M059J (cell line): ENCODE measurements at places on chromosomes 11 and 22. TPM values are rescaled to one million over a fixed set of nuclear protein-coding genes. Genes with fewer than 3 reads are reported as not detected.

DNA sequence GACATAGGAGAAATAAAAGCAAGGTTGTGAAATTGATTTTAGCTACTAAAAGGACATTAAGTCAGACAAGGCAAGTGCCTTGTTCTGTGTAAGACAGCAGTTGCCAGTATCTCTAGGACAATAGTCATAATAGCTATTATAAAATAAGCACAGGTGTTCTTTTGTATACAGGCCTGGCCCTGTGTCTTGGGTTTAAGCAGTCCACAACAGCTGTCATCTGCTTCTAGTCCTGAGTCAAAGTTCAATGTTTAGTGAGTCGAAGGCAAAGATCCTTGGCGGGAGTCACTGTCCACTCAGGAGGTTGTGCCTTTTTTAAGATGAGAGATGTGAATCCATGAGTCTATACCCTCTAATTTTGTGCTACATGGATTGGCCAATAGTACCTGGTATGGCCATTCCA is 79.5 kb downstream of the SC5D start:
- DNase-seq: no peak

Gene MAPK8IP2
- 0.10 and 0.74 TPM in 2 replicates for total RNA-seq

Gene IL18
- 0.64 and 1.3 TPM in 2 replicates for total RNA-seq

- peak; percentile 22 for DNase-seq
Measured at GRCh38 chr11:99585606-99586005, 564.9 kb downstream of the CNTN5 start.

DNA sequence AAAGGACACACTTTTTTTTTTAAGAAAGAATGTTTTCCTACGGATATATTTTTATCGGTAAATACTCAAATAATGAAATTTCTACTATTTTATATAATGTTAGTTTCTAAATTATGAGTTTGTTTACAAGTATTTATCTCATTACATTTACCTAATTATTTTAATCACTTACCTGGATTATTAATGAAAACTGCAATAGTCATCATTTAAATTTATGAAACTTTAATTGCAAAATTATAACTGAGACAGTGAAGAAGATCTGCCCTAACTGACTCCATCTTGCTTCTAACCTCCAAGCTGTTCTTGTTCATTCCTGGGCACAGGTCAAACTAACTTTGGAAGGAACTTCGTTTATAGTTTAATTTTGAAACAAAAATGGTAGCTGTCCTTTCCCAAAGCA is 25.2 kb upstream of the VSTM5 start:
- DNase-seq: no peak

GRCh38 chr11:61679296-61679695 is 895 bp upstream of the DAGLA start:
- peak; percentile 56 for DNase-seq

- DNase-seq: no peak
Measured at GRCh38 chr22:32760815-32761214, 40.7 kb upstream of the TIMP3 start.
